ENCODE measurements at places on chromosomes 2 and 18.
A peak's percentile ranks its signal among the peaks of the same experiment; 100 is the strongest.

GRCh38 chr18:47999801-48000248 lies 69.4 kb upstream of the SMAD2 start:
- DNase-seq: no peak

DNA sequence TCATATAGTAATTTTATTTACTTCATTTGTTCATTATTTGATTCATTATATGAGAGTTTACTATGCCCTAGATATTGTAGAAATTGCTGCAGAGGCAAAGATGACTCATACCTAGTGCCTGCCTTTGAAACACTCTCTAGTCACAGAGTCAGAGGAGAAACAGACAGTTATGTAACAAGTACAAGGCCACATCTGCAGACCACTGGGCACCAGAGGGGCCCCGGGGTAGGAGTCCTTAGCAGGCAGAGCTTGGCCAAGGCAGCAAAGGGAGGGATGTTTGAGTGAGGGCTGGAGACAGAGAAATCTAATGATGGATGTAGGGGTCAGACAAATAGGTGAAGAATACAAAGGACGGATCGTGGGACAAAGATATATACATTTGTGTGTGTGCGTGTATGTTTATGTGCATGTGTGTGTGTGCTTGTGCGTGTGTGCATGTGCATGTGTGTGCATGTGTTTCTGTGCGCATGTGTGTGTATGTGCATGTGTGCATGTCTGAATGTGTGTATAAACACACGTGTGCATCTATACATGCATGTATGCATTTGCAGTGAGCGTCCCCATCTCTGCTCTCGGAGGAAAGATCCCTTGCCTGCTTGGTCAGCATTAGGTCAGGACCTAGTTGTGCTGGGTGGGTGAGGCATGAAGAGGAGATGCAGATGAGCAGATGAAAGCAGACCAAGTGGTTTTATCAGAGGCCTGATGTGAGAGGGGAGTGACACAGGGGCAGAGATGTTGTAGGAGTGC lies 170.6 kb upstream of the MYT1L start:
- DNase-seq: no peak

DNA sequence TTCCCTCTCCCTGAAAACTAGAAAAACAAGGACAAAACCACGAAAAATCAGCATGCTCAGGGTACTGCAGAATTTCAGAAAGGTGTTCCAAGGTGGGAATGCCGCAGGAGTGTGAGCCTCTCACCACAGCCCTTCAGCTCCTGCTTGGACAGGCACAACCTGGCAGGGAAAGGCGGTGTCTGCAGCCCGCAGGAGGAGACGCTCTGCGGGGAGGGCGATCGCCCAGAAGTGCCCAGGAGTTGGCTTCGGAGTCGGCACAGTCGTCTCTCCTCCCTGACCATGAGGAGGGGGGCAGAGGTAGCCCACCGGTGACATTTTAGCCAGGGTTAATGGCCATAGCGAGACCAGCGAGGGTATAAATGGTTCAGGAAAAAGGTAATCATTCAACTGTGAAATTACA lies 57.2 kb downstream of the TMEM18 start:
- peak; percentile 16 for DNase-seq

GRCh38 chr18:78407466-78407844 lies 572.2 kb upstream of the SALL3 start:
- no peak for DNase-seq

- no peak for DNase-seq
Measured at GRCh38 chr2:159912580-159912979, 114.6 kb upstream of the CD302 start.

- DNase-seq: no peak
Measured at GRCh38 chr18:4385876-4386275, 69.2 kb downstream of the DLGAP1 start.

DNA sequence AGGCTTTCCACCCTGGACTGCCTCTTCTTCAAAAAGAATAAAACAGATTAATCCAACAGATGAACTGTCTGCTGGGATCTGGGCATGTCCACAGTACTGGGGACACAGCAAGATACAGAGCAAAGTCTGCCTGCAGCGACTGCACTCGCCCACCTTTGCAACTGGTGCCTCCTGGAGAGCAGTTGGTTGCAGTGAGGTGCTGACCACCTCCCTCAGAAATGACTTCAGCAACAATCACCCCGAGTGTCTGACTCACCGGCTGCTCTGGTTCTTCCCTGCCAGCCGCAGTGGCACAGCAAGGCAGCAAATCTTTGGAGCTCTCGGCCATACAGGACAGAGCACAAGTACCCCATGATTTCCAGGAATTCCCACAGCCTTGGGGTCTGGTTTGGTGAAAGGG lies 179.7 kb downstream of the ANAPC1 start:
- DNase-seq: no peak

GRCh38 chr2:223884399-223884798 lies 47.0 kb upstream of the AP1S3 start:
- no peak for DNase-seq

DNA sequence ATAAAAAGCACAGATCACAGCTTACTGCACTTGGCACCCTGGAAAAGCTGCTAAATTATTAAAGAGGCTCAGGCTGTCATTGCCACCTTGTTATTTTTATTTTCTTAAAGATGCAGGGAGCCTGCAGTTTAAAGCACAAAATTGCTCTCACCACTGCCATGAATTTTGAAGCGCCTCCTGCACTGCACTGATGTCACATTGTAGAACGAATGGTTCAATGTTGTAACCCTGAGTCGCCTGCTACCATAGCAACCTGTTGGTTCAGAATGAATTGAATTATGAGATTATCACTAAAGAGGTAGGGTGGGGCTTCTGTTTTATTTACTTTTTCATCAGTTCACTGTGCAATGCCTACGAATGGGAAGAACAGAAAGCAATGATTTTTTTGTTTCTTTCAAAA lies 16.5 kb downstream of the SCG2 start:
- DNase-seq: no peak

- no peak for DNase-seq
Measured at GRCh38 chr18:10057401-10057893, 143.6 kb downstream of the VAPA start.

- DNase-seq: no peak
Measured at GRCh38 chr2:58521803-58522554, 280.9 kb upstream of the FANCL start.

- DNase-seq: no peak
Measured at GRCh38 chr2:239363946-239364637, 36.7 kb downstream of the HDAC4 start.

GRCh38 chr18:78818495-78818894 lies 161.1 kb upstream of the SALL3 start:
- no peak for DNase-seq

DNA sequence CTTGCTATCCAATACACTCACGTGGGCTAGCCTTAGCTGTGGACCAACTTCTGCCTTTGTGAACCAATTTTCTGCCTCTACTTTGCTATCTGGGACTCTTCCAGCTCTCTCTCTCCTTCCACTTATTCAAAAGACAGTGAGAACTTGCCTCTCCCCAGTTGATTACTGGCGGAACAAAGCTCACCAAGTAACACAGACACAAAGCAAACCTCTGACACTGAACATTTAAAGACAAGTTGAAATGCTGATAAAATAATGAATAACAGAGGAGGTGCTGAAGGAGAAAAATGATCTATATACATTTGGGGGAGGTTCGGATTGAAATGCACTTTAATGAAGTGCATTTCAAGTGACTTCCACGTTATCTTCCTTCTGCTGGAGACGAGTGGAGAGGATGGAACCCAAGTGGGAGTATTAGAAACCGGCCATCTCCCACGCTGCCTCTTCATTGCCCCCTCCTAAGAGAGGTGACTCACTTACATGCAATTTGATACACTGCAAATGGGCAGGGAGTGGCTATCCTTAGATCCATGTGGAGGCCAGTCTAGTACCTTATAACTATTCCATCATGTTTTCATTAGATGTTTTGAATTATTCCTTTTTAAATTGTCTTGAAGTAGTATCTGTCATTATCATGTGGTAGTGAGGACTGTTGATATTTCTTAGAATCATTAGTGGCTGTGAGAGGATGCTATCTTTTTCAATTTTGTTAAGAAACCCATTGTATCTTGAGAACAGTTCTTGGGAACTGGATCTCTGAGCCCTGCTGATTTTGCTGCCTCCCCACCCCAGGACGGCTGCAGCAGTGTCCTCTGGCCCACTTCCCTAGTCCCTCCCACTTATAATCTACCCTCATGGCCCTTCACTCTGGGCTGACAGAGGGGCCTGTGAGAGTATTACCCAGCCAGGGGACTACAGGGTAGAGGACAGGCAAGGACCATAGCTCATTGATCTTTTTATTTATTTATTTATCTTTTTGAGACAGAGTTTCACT lies 6.0 kb upstream of the GLI2 start:
- DNase-seq: no peak

GRCh38 chr2:102051692-102052277 lies 60.0 kb downstream of the IL1R2 start:
- DNase-seq: no peak

GRCh38 chr2:165467921-165468320 lies 1.6 kb upstream of the CSRNP3 start:
- no peak for DNase-seq

DNA sequence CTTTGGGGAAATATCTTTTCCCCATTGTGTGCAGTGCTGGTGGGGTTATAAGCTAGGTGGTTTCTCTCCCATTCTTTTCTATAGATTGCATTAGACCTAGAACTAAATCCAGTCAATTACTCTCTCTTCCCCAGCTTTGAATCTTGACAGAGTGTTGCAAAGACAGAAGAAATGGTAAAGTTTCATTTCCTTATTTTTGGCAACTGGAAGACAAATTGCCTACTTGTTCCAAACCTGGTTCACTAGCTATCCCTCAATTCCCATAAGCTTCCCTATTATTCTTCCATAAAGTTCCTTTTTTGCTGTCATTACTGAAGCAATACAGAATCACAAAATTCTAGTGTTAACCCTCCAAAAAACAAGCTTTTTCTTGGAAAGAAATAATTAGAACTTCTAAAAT lies 94.0 kb upstream of the ITGA4 start:
- DNase-seq: no peak

DNA sequence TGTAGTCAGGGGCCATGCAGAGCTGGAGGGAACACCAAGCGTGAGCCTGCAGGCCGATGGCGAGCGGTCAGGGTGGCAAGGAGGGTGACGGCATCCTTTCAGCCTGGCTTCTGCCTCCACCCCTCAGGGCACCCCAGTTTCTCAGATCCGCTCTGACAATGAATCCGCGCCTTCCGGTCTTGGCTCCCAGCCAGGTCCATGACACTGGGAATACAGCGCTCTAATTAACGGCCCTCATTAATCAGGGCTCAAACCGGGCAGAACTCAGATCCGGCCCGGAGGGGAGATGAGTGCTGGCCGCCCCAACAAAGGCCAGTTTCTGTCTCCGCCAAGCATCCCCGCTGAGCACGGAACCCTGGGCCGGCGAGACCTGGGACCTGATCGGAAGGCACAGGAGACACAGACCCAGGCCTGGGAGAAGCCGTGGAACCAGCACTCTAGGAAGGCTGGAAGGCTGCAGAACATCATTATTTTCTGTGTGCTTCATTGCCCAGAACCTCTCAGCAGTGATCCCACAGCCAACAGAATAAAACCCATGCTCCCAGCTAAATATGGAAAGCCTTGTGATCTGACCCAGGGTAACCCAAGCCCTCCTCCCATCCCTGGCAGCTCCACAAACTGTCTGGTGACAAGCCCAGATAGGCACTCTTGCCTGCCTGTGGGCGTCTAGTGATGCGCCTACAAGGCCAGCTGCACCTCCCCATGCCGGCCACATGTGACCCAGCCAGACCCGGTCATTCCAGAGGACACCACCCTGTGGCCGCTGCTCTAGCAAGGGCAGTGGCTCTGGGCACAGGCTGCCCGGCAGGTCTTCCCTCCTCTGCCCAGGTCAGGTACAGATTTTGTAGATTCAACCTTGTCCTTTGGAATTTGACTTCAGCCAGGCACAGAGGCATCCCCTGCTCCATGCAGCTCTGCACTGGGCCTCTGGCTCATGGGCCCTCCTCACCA lies 438.7 kb upstream of the MYT1L start:
- DNase-seq: no peak

- no peak for DNase-seq
Measured at GRCh38 chr2:111031546-111032478, 88.9 kb upstream of the BCL2L11 start.

DNA sequence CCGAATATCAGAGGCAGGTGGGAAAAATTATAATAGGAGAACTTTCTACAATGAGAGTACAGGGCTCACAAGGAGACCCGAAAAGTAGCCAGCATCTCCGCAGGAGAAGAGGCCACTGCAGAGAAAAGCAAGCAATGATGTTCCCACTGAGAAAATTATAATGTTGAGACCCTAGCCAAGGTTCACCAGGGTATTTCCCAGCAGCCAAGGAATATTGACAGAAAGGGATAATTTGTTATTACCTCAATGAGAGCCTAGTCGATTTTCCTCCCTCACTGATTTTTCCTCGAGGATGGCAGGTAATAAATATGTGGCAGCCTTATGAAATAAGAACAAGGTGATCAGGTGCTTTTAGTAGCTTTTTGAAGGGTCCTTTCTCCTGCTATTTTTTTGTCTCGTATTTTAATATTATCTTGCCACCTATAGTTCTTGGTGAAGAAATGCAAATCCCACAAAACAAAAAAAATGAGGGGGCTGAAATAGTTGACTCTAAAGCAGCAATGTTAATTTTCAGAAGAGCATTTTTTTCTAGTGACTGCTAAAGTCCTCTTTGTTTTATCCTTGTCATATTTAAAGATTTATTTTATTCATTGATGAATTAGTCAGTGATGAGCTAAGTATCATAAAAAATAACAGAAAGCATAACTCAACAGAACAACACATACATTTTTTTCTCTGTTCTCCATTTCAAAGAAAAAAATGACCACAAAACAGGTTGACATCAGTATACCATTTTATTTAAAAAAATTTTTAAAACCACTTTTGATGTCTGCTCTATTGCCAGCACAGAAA lies 215.4 kb downstream of the KCNE4 start:
- DNase-seq: no peak

GRCh38 chr2:45845566-45845965 lies 194.1 kb downstream of the PRKCE start:
- no peak for DNase-seq

DNA sequence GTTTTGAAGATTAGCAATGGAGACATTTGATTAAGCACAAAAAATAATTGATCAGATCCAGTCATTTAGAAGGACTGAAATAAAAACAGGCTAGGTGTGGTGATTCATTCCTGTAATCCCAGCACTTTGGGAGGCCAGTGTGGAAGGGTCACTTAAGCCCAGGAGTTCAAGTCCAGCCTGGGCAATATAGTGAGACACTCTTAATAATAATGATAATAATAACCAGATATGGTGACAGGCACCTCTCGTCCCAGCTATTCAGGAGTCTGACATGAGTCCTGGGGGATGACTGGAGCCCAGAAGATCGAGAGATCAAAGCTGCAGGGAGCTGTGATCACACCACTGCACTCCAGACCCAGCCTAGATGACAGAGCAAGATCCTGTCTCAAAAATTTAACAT lies 3.5 kb upstream of the FN1 start:
- DNase-seq: no peak
